GM12892 (cell line): ENCODE measurements at places on chromosomes 1 and 21.

DNA sequence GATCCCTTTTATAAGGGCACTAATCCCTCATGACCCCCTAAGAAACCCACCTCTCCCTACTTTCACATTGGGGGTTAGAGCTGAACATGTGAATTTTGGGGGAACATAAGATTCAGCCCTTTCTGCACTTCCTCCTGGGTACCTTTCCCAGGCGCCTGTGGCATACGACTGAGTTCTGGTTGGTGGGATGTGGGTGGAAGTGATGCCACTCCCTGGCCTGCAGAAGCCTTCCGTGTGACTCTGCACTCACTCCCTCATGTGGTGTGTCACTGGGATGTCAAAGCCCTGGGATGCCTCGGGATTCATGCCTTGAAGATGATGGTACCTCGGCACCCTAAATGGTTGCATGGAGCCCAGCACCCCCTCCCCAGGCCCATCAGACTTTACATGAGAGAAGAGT lies 28.3 kb upstream of the VASH2 start:
- no peak for DNase-seq

- DNase-seq, result peak; percentile 21
Measured at GRCh38 chr1:235329139-235329902, 951 bp downstream of the GGPS1 start.

DNA sequence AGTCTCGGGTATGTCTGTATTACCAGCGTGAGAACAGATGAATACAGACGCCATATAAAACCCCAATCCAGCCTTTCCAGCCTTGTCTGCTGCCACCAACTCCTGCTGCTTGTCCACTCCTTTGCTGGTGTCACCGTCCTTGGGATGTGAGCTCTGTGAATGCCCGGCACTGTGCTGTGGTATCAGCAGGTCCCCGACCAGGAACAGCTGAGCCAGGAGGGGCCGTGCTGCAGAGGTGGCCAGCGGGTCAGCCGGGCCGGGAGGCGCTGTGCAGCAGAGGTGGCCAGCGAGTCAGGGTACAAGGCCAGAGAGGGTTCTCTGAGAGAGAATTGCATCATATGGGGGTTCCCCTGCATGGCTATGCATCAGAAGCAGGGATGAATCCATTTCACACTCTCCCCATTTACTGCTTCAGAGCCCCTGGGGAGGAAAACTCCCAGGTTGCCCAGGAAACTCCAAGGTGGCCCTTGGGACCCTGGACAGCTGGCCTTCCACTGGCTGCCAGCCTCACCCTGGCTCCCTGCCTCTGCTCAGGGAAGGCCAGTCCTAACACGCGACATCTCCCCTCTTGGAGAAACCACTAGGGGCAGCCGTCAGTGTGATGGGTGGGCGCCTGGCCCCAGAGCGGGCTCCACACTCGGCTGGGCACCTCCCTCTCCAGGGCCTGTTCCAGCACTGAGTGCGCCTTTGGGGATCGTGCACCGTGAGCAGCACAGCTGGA lies 122.4 kb upstream of the COL6A1 start:
- DNase-seq, result no peak

- DNase-seq, result no peak
Measured at GRCh38 chr1:224276771-224277487, 53.0 kb downstream of the NVL start.

- no peak for DNase-seq
Measured at GRCh38 chr1:25046194-25046532, 116.1 kb upstream of the RUNX3 start.

DNA sequence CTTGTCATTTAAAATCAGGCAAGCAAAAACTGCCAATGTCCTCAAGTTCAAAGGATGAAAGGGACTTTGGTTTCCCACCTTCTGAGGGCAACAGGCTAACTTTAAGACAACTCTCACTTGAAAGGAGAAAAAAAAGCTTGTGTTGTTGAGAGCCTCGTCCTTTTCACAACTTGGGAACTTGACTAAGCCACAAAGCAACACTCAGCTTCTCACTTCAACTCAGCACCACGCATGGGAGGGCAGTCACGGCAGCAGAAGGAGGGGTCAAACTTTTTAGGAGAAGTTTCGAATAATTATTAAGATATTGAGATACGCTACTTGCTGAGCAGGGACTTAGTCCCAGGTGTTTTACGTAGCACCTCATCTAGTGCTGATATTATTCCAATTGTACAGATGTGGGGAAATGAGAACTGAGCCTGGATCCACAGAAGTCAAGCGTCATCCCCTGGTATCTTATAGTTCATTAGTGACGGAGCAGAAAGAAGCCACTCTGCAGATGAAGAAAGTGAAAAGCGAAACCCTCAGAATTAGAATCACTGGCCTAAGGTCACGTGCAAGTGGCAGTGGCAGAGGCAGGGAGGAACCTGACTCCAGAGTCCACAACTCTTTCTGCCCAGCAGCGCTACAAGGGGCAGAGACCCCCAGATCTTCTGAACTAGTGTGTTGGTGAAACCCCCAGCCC lies 83.6 kb downstream of the JAK1 start:
- no peak for DNase-seq

DNA sequence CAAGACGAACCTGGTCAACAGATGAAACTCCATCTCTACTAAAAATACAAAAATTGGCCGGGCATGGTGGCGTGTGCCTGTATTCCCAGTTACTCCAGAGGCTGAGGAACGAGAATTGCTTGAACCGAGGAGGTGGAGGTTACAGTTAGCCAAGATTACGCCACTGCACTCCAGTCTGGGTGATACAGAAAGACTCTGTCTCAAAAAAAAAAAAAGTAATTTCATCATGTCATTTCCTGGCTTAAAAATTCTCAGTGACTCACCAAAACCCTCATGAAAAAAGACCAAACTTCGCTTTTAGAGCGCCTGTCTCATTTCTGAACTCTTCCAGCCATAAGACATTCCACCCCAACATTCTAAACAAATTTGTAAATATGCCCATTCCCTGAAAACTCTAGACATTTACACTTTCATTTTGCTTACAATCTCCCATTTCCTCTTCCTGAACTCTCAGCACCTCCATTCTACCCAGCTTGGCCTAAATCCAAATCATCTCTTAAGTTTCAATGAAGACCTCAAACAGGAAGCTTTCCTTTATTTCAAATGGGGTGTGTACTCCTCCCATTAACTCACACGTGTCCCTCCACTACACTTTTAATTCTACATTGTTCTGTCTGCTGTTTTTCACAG lies 50.5 kb upstream of the PRRC2C start:
- no peak for DNase-seq

DNA sequence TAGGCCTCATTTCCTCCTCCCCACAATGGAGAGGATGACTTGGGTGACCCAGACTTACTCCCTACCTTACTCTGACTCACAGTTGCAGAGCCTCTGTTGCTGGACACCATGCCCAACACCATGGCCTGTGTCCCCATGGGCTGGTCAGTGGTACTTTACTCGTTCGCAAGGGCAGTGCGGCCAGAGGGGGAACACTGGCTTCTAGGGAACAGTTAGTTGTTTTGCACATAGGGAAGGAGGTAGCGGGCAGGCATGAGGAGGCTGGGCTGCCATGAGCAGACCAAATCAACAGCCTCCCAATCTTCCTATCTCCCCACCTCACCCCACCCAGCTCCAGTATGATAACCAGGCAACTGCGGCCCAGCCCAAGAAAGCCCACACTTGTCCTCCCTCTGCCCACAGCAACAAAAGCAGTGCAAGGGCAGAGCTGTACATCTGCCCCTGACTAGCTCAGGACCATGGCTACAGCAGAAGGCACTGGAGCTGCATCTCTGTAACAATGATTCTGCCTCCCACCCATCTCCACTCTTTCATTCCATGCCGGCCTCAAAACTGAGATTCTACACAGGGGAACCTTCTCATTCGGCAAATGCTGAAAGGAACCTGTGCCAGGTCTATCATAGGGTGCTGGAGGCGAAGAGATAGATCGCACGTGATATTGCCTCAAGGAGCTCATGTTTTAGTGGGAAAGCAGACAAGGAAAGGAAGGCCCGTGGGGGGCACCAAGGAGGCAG lies 18.6 kb downstream of the TAL1 start:
- no peak for DNase-seq

DNA sequence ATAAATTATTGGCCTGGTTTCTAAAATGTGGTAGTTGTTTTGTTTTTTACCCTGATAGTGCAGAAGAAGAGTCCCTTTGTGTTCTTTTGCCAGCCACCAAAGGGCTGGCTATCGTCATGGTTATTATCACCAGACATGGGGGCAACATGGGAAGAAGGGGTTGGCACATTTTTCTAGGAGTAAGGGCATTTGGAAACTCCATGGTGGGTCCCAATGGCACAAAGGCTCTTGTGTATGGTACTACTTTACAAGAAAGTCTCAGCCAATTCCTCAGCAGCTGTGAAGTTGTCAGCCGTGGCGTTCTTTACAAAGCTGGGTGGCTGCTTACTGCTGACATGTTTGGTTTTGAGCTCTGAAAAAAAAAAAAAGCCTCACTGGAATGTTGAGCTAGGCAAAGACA lies 330.4 kb upstream of the ESRRG start:
- no peak for DNase-seq
